ENCODE measurements at places on chromosomes 5 and 9. TPM values are rescaled to one million over a fixed set of nuclear protein-coding genes. Genes with fewer than 3 reads are reported as not detected.
A peak's percentile ranks its signal among the peaks of the same experiment; 100 is the strongest.

DNA sequence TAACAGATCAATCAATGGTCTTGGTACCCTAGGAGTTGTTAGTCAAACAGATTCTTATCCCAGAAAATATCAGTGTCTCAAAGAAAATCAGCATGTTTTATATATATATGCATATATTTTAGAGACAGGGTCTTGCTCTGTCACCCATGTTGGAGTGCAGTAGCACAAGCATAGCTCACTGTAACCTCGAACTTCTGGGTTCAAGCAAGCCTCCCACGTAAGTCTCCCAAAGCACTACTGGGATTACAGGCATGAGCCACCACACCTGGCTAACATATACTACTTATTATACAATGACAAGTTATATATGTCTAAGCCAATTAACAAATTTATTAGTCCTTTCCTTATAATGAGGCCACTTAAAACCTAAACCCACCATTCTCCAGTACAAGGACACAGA lies 10.4 kb downstream of the RAB14 start:
- no peak overlapping the region for H3K27ac ChIP-seq
- DNase-seq: no peak
- H3K27me3 ChIP-seq: no peaks in the 10 kb centered on the region
- peaks cover 56% of the 10 kb centered on the region for H3K4me1 ChIP-seq

DNA sequence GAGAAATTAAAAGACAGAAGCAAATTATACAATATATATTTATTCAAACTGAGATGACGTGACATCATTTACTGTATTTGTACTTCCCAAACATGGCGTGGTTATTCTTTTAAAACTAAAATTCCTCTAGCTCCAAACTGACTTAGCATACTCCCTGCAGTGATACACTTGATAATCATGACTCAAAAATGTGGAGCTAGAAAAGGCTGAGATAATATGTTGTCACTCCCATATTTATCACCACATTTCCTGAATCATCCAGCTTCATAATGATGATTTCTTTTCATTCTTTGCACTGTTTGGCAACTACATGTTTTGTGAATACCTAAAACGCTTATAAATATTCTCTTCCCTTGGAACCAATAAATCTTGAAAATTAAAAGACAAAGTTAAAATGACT lies 341.0 kb downstream of the EBF1 start:
- no peak for DNase-seq
- H3K36me3 ChIP-seq: no peaks in the 10 kb centered on the region
- no peak overlapping the region for H3K4me3 ChIP-seq
- H3K27me3 ChIP-seq: no peaks in the 10 kb centered on the region
- H3K4me1 ChIP-seq: no peaks in the 10 kb centered on the region
- no peak overlapping the region for H3K27ac ChIP-seq

DNA sequence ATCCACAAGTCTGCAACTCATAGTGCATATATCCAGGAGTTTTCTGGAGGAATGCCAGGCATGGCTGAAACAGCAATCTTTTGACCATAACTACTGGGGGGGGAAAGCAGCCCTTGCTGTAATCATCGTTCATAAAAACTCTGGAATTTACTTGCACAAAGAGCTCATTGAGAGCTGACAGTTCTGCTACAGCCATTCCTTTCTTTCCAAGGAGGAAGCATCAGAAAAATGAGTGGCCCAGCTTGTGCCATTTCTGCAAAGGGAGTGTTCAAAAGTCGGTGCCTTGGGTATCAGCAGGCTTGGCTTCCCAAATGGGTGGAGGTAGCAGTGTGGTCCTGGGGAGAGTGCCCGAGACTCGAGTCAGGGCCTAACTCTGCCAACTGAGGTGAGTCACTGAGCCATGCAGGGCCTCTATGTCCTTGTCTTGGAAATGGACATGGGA lies 101.5 kb downstream of the GCNT1 start:
- no peak for DNase-seq
- H3K4me3 ChIP-seq: no peak overlapping the region
- H3K27me3 ChIP-seq: no peaks in the 10 kb centered on the region
- H3K27ac ChIP-seq: no peak overlapping the region

UNC13B gene
- total RNA-seq: 25.7 TPM

- H3K27ac ChIP-seq: no peak overlapping the region
- DNase-seq: no peak
- no peaks in the 10 kb centered on the region for H3K27me3 ChIP-seq
- no peaks in the 10 kb centered on the region for H3K4me1 ChIP-seq
- no peak overlapping the region for H3K4me3 ChIP-seq
Measured at GRCh38 chr5:24188216-24188925, 456.4 kb downstream of the CDH10 start.

PLAC8L1 gene
- not detected for total RNA-seq

GRCh38 chr5:133026664-133027153 lies 360 bp upstream of the ZCCHC10 start:
- peak overlapping the region; percentile 97 for H3K27ac ChIP-seq
- no peak for DNase-seq

GRCh38 chr5:137101544-137101943 lies 397.6 kb downstream of the SPOCK1 start:
- no peaks in the 10 kb centered on the region for H3K27me3 ChIP-seq
- no peaks in the 10 kb centered on the region for H3K36me3 ChIP-seq
- DNase-seq: no peak
- no peak overlapping the region for H3K4me3 ChIP-seq

RFX3 gene
- total RNA-seq: 2.0 TPM

GRCh38 chr9:135186248-135187164 lies 99.0 kb downstream of the OLFM1 start:
- no peaks in the 10 kb centered on the region for H3K36me3 ChIP-seq
- no peaks in the 10 kb centered on the region for H3K4me1 ChIP-seq
- no peak overlapping the region for H3K4me3 ChIP-seq
- H3K27ac ChIP-seq: no peak overlapping the region

GRCh38 chr5:116951219-116951618 lies 376.6 kb upstream of the SEMA6A start:
- H3K36me3 ChIP-seq: no peaks in the 10 kb centered on the region
- no peaks in the 10 kb centered on the region for H3K27me3 ChIP-seq
- H3K4me1 ChIP-seq: no peaks in the 10 kb centered on the region
- no peak overlapping the region for H3K27ac ChIP-seq
- H3K4me3 ChIP-seq: no peak overlapping the region

CERCAM gene
- total RNA-seq: 1.6 TPM

PCDHA4 gene
- total RNA-seq: 0.09 TPM

- no peaks in the 10 kb centered on the region for H3K4me1 ChIP-seq
Measured at GRCh38 chr5:112820246-112820645, 40.8 kb upstream of the SRP19 start.

ACOT12 gene
- total RNA-seq: 16.9 TPM

GRCh38 chr9:33116860-33117259 lies 40.4 kb upstream of the SMU1 start:
- no peaks in the 10 kb centered on the region for H3K4me1 ChIP-seq
- H3K27ac ChIP-seq: no peak overlapping the region
- H3K27me3 ChIP-seq: no peaks in the 10 kb centered on the region
- DNase-seq: no peak
- H3K4me3 ChIP-seq: no peak overlapping the region
- H3K36me3 ChIP-seq: peaks cover 16% of the 10 kb centered on the region

RFESD gene
- 98.0 TPM for total RNA-seq
